HCEC 1CT (cell line): ENCODE measurements at places on chromosomes 5 and 9.

GRCh38 chr5:62029303-62029702, 276.7 kb upstream of the KIF2A start:
- DNase-seq, result peak; percentile 10

DNA sequence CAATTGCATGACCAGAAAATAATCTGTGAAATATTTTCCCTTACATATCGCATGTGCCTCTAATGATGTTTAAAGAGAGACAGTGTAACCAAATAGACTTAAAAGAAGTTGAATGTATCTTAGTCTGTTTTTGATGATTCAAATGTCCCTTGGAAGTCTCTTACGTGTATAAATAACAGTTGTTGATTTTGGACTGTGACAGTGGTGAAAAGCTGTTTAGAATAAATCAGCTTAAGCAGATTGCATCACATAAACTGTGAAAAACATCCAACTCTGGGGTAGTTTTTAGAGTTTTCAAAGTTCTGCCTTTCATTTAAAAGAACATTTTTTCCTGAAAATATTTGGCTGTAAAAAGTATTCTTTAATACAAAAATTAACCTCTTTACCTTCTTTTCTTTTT, 301.1 kb downstream of the PRR16 start:
- peak; percentile 22 for DNase-seq

DNA sequence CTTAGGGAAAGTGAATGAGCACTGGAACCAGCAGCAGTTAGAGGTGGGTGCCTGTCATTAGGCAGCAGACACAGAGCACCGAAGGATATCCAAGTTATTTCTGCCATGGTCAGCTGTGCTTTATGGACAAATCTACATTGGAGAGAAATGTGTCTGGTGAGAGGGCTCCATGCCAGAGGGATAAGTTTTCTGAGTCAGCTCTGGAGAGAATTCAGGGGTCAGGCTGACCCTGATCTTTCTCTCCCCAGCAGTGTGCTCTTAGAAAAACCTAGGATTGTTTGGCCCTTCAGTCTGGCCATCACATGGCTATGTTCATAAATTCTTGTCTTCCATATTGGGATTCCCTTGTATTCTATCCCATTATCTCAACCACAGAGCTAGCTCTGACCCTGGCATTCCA, 8.9 kb upstream of the IL17B start:
- DNase-seq, result peak; percentile 88

DNA sequence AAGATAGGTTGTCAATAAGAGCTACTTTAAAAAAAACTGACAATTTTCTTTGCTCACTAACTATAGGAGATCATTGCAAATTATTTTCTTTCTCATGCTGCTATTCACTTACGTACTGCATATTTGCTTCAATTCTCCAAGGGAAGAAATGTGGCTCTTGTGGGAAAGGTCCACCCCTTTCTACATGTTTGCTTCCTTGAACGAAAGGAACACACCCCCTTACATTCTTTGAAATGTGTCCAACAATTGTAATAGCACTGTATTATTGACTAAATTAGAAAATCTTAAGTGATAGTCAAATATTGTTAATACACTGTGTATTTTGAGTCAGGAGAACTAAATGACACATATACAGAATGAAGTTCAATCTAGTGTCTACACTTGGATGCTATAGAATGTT, 5.2 kb downstream of the MEF2C start:
- no peak for DNase-seq

DNA sequence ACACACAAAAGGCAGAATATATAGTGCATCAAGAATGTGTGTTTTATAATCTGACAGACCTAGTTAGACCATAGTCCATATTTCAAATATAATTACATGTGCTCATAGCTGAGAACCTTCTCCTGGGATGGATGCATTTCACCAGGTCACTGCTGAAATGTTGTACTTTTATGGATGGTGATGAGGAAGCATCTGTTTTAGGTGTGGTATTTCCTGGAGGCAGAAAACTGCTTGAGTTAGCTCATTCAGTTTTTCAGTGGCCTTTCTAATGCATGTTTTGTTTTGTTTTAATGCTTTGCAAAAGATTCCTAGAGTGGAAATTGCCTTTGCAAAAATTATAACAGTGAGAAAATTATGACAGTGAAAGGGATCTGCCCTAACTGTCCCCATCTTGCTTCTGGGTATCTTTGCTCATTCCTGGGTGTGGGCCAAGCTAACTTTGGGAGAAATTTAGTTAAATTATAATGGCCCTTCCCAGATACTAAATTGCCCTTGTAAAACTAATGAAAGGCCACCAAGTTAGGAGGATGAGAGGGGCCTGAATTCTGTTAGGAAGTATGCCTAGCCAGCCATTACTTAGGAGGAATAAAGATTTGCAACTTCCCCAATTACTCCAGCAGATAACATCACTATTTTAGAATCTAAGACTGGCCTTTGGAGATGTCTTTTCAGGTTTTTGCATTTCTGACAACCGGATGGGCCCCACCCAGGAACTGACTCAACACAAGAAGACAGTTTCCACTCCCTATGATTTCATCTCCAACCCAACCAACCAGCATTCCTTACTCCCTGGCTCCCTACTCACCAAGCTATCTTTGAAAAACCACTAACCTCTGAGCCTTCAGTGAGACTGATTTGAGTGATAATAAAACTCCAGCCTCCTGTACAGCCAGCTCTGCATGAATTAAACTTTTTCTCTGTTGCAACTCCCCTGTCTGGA, 7.0 kb upstream of the IL12B start:
- DNase-seq, result peak; percentile 56

GRCh38 chr9:13807118-13807517, 506.8 kb downstream of the NFIB start:
- DNase-seq, result no peak

GRCh38 chr9:97041898-97042297, 3.0 kb upstream of the CTSV start:
- no peak for DNase-seq

DNA sequence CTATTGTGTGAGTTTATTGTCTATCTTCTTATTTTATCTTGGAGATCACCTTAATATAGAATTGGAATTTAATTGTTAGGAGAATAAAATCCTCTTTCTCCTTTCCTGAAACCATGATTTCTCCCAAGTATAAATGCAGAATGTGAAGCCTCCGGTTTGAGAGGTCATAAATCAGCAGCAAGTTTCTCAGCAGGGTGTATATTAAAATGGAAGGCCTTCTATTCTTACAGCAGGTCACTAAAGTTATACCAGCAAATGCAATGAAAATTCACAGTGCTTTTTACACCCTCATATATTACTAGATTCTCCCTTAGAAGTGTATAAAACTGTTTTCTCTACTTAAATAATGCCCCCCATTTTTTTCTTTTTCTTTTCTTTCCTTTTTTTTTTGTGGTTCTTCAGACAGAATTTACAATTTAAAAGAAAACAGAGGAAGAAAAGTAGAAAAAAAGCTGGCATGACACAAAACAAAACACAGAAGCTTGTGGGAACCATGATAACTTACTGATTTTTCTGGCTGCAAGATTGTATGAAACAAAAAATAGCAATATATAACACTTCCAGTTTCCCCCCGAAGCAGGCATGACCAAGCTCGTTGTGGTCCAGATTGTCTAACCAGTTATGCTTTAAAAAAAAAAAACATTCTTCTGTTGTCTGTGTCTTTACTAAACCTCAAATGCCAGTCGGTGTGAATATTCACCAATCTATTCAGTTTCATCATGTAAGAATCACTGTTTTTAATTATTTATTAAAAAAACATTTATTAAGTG, 211.2 kb downstream of the RAB3C start:
- DNase-seq, result no peak

- peak; percentile 19 for DNase-seq
These were observed 50.8 kb upstream of the PCSK1 start for GRCh38 chr5:96483878-96484277.

DNA sequence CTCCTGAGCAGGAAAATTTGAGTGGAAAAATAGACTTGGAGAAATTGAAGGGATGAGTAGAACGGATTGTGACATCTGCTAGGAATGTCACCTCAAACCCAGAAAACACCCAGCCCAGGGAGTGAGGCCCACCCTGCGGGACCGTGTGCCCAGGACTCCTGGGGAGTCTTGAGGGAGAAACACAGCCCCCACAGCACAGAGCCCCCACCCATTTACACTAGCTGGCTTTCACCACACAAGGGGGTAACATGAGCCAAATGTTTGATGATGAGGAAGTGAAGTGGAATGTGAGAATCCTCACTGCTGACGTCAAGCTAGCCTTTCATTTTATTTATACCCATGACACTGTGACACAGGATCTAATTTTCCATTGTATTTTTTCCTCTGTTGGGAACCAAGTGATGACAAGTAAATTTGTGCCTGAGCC, 42.8 kb upstream of the PDE8B start:
- DNase-seq, result peak; percentile 78

DNA sequence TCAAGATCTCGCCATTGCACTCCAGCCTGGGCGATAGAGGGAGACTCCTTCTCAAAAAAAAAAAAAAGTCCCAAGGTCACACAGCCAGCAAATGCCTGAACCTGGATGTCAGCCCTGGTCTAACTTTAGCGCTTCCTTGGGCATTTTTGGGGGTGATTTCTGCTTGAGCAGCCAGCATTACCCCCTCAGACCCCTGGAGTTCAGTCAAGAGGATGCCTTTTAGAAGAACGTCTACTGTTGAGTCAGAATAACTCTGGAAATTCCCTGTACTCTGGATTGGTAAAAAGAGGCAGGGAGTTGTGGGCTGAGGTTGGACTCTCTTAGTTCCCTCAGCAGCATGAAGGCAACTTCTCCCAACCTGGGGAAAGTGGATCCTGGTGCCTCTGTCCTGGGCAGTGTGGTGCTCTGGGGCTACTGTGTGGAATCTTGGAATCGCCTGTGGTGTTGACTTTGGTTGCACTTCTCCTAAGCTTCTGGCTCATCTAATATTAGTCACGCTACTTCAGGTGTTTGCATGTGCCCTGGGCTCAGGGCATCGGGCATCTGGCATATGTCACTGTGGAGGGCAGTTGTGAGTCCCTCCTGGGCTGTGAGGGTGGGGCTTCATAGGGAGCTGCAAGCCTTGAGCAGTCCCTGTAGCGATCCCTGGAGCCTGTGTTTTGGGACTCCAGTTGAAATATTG, 32.2 kb downstream of the STXBP1 start:
- no peak for DNase-seq

GRCh38 chr5:73528248-73528647, 30.0 kb downstream of the BTF3 start:
- no peak for DNase-seq

DNA sequence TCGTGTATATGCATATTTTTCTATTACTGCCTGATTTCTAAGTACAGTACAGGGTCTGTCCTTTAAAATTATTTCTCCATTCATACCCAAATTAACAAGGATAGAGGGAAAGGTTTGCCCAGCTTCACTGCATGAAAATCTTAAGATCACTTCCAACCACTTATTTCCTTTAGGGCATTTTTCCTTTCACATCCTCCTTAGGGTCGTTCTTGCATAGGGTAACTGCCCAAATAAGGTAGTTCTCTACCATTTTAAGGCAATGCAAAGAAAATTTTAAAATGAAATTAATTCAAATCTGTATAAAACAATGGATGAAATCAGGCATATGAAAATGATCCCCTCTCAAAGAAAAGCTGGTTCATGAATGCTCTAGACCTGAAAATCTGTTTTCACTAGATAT, 4.1 kb upstream of the CDC20B start:
- no peak for DNase-seq

GRCh38 chr5:40355846-40356245, 323.9 kb upstream of the PTGER4 start:
- DNase-seq, result no peak

GRCh38 chr9:99773468-99774138, 48.1 kb upstream of the NR4A3 start:
- DNase-seq, result no peak

GRCh38 chr9:35906923-35907699, 1.1 kb downstream of the HRCT1 start:
- DNase-seq, result peak; percentile 86

DNA sequence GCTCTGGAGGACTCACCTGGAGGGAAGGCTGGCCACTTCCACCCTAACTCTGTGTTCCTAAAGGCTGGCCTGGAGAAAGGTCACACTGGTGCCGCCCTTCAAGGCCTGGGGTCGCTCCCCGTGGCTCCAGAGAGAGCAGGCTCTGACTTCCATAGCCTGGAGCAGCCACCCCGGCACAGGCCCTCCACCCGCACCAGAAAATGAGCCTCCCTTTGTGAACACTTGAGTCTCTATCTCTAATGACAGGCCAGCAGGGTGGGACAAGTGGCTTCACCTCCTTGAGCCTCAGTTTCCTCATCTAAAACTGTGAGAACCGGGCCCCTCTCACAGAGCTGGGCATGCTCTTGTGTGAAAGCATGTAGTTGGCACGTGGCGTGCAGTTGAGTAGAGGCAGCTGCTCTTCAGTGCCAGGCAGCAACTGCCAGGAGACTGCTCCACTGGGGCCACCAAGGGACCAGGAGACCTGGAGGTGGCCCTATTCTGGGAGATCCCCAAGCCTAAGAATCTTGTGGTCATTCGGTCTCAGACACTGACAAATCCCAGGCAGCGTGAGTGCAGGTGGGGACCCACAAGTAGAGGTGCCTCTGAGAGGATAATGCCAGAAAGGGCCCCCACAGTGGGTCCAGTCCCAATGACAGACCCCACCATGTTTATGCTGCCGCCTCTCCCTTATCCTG, 56.7 kb upstream of the GARNL3 start:
- no peak for DNase-seq

DNA sequence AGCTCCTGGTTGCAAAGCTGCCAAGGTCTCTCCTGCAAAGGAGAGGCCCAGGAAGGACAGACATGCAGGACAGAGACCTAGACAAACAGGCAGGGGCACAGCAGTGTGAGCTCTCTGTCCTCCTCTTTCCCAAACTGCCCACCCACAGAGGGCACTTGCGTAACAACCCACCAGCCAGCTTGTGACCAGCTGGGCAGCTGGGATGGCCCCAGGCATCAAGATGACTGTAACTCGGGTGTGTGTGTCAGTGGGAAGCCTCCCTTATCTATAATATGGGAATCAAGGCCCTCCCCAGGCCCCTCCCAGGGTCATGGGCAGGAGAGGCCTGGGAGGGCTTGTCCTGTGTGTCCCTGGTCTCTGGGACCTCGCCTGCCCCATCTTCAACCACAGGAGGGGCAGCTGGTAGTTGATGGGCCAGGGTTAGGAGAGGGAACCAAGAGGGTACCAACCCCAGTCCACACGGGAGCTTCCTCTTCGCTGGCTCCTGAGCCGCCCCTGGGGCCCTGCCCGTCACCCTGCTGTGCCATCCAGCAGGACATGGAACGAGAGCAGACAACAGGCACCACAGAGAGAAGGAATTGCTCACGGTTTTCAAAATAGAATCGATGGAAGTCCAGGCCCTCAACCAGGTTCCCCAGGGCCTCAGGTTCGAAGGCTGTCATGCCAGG, 37.9 kb downstream of the SLC6A7 start:
- DNase-seq, result peak; percentile 26

DNA sequence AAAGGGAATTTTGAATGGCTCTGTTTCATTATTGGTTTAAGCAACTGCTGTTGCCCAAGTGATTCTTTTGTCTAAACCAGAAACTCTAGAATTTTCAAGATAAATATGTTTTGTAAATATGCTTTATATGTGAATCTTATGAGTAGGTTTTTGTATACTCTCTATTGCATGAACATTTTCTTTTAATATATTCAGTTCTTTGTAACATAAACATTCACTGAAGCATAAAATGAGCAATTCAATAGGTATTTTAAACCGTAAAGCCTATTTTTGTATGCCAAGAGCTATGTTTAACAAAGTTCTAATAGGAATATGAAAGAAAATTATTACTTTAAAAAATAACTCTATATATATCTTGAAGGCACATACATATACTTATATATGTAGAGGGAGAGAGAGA, 293.1 kb downstream of the PSAT1 start:
- DNase-seq, result peak; percentile 55
